Left lung (tissue), 14 donors: ENCODE measurements at places on chromosomes 5 and 9. TPM values are rescaled to one million over a fixed set of nuclear protein-coding genes. Genes with fewer than 3 reads are reported as not detected.

The CCNO gene
- 0.23 TPM for total RNA-seq

The MTX3 gene
- total RNA-seq = 11.2 TPM

GRCh38 chr5:151820271-151820670 is 48.5 kb downstream of the G3BP1 start:
- H3K4me1 ChIP-seq = no peaks in the 10 kb centered on the region
- H3K36me3 ChIP-seq = peaks cover 5% of the 10 kb centered on the region
- H3K4me3 ChIP-seq = no peak overlapping the region
- H3K27me3 ChIP-seq = no peaks in the 10 kb centered on the region

The ZNF300 gene
- 3.0 TPM for total RNA-seq

The SGCD gene
- total RNA-seq = 10.4 TPM

The SLC6A18 gene
- not detected for total RNA-seq

GRCh38 chr5:17255471-17256021 is 38.1 kb downstream of the BASP1 start:
- H3K4me3 ChIP-seq = no peak overlapping the region
- H3K36me3 ChIP-seq = no peaks in the 10 kb centered on the region
- DNase-seq = no peak
- peak overlapping the region; percentile 77 for H3K27ac ChIP-seq
- H3K4me1 ChIP-seq = no peaks in the 10 kb centered on the region
- no peaks in the 10 kb centered on the region for H3K27me3 ChIP-seq

The GPRIN1 gene
- total RNA-seq = 2.1 TPM

- no peaks in the 10 kb centered on the region for H3K27me3 ChIP-seq
- DNase-seq = no peak
- no peak overlapping the region for H3K4me3 ChIP-seq
- no peak overlapping the region for H3K27ac ChIP-seq
- H3K4me1 ChIP-seq = no peaks in the 10 kb centered on the region
Observed at GRCh38 chr5:137437774-137438173, 61.4 kb downstream of the SPOCK1 start.

GRCh38 chr9:25864509-25864908 is 186.3 kb upstream of the TUSC1 start:
- no peaks in the 10 kb centered on the region for H3K36me3 ChIP-seq
- H3K27me3 ChIP-seq = no peaks in the 10 kb centered on the region
- H3K27ac ChIP-seq = no peak overlapping the region
- H3K4me1 ChIP-seq = no peaks in the 10 kb centered on the region

The FXN gene
- 13.1 TPM for total RNA-seq

- peaks cover 27% of the 10 kb centered on the region for H3K4me1 ChIP-seq
- DNase-seq = no peak
- no peaks in the 10 kb centered on the region for H3K36me3 ChIP-seq
- H3K27ac ChIP-seq = no peak overlapping the region
Observed at GRCh38 chr5:56191656-56192055, 41.5 kb downstream of the ANKRD55 start.

The FGF1 gene
- 0.41 TPM for total RNA-seq

The SLCO6A1 gene
- not detected for total RNA-seq
